ENCODE measurements at places on chromosomes 7 and 10.

DNA sequence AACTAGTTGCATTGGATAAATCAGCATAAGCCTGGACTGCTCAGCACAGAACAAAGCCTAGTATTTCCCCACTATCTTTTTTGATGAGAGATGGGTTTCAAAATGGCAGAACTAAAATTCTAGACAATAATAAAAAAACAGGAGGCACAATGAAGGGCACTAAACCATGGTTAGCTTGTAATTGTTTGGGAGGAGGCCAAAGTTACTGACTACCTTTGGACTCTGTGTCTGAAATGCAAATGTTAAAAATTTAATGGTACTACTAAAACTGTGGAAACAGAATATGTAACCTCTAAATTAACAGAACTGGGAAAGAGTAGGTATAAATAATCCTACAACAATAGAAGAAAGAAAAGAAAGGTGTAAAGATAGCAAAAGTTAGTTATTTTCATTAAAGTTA, 13.0 kb downstream of the ADAM12 start:
- no peak for DNase-seq

DNA sequence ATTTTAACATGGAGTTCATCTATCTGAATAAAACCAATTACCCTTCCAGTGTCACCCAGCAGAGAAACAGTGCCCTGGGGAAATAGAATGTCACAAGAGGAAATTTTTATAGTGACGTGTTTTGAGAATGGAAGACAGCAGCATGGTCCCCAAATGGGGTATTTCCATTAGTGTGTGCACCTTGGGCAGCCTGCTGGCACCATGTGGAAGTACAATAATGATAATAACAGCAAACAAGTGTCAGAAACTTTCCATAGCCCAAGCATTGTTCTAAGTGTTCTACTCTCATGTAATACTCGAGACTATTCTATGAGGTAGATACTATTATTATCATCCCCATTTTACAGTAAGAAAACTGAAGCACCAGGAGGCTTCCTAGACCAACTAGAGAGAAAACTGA, 2.2 kb upstream of the PDE1C start:
- DNase-seq: no peak

DNA sequence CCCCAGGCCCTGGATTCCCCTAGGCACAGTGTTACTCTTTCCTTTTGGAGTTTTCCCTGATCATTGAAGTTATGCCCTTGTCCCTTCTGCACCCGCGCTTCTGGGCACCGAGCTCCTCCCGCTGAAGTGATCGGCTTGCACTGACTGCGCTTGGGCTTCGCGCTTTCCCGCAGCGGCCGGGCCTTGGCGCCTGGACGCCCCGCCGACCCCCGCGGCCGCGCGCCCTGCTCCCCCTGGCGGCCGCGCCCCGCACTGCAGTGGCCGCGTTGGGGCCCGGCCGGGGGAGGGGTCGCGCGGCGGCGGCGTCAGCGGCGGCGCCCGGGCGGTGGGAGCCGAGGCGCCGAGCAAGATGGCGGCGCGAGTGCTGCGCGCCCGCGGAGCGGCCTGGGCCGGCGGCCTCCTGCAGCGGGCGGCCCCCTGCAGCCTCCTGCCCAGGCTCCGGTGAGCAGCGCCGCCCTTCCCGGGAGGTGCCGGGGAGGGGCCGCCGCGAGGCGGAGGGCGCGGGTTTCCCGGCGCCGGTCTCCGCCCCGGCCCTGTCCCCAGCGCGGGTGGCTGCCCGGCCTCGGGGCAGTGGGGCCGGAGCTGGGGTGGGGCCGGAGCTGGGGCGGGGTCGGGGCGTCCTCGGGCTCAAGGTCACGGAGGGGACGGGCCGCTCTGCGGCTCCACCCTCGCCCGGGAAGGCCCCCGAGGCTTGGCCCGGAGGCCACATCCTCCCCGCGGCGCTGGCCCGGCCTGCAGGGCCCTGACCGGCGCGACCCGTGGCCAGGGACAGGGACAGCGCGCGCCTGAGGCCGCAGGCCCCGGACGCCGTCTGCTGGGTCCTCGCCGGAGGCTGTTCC, at the start of gene NIPSNAP2:
TSS of gene NIPSNAP2 (plus strand) at position 325 of the 839 bp plus-strand sequence. CDS start at position 350, 25 bp downstream.
- peak; percentile 14 for DNase-seq

- no peak for DNase-seq
Observed at GRCh38 chr10:121664671-121665070, 66.4 kb upstream of the FGFR2 start.

DNA sequence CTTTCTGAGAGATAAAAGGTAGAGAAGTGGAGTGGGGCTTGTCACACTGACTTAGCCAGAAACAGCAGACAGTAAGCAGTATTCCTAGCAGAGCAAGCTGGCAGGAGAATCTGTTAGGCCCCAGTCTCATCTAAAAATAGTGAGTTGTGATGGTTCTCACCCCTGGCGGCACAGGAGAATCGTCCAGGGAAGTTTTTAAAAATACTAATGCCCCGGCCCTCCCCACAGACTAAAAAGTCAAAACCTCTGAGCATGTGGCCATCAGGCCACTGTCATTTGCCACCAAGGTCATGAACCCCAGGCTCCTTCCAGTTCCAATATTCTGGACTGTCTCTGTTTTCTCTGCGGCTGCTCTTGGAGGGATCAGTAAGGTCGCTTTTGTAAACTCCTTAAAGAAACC, 34.0 kb downstream of the LYZL1 start:
- no peak for DNase-seq

GRCh38 chr10:126945351-126946030, 40.3 kb downstream of the DOCK1 start:
- DNase-seq: no peak

- no peak for DNase-seq
Observed at GRCh38 chr10:71817831-71818655, 33.0 kb downstream of the PSAP start.

- no peak for DNase-seq
Observed at GRCh38 chr7:21828841-21829240, 116.9 kb downstream of the CDCA7L start.

DNA sequence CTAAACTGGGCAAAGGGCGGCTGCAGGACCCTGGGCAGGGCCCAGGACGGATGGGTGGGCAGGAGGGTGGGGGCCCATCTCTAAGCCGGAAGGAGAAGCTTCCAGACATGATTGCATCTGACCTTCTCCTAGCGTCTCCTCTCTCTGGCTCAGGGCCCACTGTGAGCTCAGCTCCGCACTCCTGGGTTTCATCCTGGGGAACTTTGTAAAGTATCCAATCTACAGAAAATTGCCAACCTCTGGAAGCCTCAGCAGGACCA, 8.8 kb upstream of the RET start:
- DNase-seq: no peak

DNA sequence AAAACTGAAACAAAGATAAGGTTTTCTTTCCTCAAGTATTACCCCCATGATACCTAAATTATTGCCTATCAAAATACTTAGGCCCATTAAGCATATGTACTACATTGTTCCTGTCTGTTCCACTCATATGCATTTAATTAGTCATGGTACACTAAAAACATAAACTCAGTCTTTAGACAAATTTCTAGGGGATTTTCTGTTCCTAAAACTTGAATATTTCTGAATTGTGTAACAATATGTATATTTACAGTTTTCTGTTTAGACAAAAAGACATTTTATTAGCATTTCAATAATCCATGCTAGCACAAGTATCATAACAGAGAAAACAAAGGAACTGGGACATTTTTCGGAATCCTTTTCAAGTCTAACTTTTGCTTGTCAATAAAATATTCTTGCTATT, 234.2 kb downstream of the CRPPA start:
- no peak for DNase-seq

DNA sequence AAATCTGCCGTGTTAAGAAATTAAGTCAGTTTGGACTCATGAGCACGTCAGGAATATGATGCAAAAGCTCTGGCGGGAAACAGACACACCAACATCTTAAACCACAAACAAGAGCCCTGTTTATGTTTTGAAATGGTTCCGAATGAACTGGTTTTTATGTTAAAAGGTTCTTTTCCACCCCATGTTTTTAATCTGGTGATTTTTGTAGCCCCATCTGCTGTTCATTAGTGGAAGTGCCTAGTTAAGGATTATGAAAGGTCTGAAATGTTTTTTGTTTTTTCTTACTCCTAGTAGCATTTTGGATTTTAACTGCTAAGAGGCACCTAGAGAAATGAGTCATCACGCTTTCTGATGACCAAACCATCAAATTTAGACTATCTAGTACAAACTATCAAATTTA, 404.1 kb upstream of the MKI67 start:
- no peak for DNase-seq

- no peak for DNase-seq
Observed at GRCh38 chr10:62083412-62084267, 182.1 kb downstream of the ARID5B start.

GRCh38 chr10:71094712-71095390, 117.5 kb upstream of the UNC5B start:
- DNase-seq: no peak

DNA sequence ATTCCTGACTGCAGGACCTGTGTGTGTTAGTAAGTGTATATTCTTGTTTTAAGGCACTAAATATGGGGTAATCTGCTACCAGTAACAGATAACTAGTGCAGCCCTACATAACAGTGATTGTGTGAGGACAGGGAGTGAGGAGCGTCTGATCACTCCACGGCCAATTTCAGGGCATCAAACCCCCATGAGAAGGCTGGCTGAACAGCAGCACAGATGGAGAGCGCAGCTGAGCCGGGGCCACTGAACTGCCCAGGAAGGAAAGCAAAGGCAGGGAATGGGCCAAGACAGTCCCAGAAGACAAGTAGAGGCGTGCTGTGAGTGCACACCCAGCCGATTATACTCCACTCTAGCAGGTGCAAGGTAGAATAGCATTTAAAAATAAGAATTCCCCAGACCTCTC, 157.1 kb upstream of the CHST15 start:
- no peak for DNase-seq

GRCh38 chr7:157671358-157672255, 334.8 kb downstream of the DNAJB6 start:
- no peak for DNase-seq

GRCh38 chr10:47058961-47059391, 147.7 kb downstream of the PTPN20 start:
- DNase-seq: no peak

- no peak for DNase-seq
Observed at GRCh38 chr7:40303996-40304395, 169.2 kb downstream of the SUGCT start.

DNA sequence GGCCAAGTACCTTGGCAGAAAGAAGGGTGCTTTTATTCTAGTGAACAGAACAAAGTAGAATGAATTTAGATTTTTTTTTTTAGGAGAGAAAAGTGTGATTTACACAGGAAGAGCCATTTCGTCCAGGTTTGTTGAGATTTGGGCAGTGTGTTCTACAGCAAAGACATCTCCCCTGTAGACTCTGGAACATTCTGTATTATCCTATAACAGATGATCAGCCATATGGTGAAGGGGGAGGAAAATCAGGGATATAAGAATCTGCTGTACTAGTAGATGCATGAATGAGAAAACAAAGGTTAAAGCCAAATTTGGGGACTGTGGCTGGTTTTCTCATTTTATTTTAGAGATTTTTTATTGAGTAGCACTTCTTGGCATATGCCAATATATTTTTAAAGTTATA, 453.7 kb upstream of the LRRTM3 start:
- no peak for DNase-seq

- DNase-seq: peak; percentile 19
Observed at GRCh38 chr7:7639847-7640220, 718 bp upstream of the UMAD1 start.

- no peak for DNase-seq
Observed at GRCh38 chr7:106377847-106378361, 93.1 kb upstream of the NAMPT start.

DNA sequence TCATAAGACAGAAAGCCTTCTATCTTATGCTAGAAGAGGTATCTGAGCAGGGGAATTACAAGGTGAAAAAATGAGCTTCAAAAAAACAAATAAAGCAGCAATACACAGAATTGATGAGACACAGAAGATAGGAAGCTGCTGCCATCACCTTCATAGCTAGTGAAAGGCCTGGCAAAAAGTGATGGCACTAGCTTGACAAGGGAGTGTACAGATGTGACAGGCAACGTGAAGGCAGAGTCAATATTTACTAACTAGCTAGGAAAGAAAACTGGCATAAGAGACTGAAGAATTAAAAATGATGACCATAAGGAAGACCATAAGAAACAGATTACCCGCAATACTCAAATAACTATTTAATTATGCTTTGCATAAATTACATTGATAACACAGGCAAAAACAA, 9.4 kb downstream of the GPR22 start:
- no peak for DNase-seq

DNA sequence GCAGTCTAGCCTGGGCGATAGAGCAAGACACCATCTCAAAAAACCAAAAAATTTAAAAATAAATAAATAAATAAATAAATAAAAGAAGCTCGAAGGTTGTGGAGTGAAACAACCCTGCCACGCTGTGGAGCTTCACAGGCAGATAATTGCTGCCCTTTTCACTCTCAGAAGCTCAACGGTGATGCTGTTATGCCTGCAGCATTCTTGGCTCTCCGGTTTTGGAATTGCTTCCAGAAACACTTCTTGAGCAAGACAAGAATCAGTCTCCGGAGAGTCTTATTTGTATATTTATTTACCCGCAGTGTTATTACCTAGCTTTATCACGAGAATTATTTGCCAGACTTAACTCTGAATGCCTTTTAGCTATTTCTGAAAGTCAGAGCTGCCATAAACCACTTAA, 40.5 kb upstream of the UBE2H start:
- no peak for DNase-seq

- DNase-seq: no peak
Observed at GRCh38 chr10:103768345-103768744, 87.0 kb downstream of the SH3PXD2A start.

DNA sequence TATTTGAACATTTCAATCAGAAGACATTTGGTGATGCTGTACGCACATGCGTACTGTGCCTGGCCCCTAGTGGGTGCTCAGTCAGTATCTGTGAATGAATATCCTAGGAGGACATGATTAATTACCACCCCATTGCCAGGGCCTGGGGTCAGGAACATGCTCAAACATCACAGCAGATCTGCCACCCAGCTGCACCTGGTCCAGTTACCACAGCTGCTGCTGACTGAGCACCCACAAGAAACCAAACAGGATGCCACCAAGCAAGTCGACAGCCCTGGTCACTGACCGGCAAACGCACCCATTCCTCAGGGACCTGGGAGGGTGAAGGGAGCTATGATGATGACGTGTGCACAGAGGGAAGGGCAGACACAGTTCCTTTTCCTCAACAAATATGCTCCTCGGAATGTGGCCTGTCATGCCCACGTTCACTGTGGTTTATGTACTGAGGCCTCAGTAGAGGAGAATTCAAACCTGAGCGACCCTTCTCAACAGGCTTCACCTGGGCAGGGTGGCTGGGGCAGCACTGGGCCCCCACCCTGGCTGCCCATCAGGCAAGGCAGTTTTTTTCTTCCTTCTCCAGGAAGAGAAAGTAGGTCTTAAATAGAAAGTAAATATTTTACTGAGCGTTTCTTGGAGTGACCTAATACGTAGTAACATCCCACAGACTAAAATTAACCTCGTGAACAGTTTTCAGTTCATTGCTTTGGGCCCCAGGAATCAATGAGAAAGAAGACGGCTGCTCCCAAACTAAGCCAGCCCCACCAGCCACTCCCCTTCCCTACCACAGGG, 13.4 kb downstream of the CTBP2 start:
- DNase-seq: no peak

DNA sequence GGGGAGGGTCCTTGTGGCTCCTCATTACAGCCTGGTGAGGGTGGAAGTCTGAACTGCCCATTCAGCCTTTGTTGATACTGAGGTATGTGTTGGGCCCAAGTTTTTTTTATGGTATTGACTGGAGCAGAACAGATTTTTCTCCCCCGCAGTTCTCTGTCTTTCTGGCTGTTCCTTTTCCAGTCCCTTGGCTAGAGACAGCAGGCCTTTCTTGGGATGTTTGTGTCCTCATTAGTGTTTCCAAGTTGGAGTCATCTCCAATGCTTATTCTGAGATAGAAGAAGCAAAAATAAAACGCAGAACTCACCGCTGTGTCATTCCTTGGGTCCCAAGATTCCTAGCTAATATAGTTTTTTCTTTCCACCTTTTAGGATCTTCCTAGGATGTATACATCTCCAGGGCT, 193.3 kb downstream of the RAMP3 start:
- no peak for DNase-seq
